Stimulated activated CD4-positive, alpha-beta T cell treated with anti-CD3 and anti-CD28 coated beads, Interleukin-12 subunit alpha, Interleukin-12 subunit beta, amount 100 ng/mL, for 4 hours (primary cell): ENCODE measurements at places on chromosomes 5 and 9.
A peak's percentile ranks its signal among the peaks of the same experiment; 100 is the strongest.

DNA sequence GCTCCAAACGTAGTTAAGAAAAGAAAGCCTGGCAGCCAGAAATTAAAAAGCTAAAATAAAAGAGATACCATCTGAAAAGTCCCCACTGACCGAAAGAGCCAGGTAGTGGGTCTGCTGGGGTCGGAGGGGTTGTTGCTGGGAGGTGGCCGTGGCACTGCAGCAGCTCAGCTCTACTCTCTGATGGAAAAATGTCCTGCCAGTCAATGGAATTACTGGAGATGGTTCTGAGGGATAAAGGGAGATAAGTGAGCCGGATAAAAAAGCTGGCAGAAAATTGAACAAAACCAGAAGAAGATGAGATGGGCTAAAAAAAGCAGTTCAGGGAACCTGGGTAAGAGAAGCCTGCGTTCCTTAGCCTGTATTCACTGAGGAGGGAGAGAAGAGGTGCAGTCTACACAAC is 202.8 kb downstream of the SREK1 start:
- DNase-seq: no peak

GRCh38 chr5:134905246-134905996 is 490 bp downstream of the PCBD2 start:
- peak; percentile 54 for DNase-seq

DNA sequence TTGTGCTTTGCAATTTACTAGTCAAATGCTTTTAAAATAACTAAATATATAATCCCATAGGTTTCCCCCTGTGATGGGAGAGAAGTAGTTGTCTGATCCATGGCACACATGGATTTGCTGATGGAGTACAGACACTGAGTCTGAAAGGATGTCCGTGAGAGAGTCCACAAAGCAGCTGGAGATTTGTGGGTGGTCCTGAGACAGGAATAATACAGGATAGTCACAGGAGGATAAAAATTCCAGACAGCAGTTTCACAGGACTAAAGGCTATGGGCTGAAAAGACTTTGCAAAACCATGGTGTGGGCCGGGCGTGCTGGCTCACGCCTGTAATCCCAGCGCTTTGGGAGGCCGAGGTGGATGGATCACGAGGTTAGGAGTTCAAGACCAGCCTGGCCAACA is 58.7 kb upstream of the ZFR start:
- DNase-seq: no peak

DNA sequence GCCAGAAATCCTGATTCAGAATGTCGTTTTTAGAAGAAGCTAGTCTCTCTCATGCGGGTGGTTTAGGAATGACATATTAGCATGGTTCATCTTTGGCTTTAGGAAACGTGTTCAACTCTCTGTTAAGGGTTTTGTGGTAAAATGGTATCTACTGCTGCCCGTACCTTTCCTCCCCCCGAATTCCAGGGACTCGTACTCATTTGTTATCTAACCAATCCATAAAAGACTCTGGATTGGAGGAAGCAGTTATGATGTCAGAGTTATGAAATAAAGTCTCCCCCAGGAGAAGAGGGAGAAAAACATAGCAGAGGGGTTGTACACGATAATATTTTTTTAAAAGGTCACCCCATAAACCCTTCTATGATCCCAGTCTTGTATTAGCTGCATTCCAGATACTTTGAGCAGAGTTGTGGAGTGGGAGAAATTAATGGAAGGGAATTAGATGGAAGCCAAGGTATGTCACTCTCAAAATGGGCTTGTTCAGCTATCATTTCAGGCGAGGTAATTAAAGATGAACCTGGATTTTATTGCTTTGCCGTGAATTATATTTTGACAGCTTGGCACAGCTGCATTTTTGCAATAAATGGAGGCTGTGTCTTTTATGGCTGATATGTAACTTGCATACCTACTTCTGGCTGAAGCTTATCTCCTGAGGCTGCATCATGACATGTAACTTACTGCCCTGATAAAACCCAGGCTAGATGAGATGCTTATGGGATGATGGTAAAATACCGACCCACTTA is 31.3 kb downstream of the RAI14 start:
- DNase-seq: no peak

GRCh38 chr5:68343421-68343826 is 127.9 kb downstream of the PIK3R1 start:
- DNase-seq: no peak

DNA sequence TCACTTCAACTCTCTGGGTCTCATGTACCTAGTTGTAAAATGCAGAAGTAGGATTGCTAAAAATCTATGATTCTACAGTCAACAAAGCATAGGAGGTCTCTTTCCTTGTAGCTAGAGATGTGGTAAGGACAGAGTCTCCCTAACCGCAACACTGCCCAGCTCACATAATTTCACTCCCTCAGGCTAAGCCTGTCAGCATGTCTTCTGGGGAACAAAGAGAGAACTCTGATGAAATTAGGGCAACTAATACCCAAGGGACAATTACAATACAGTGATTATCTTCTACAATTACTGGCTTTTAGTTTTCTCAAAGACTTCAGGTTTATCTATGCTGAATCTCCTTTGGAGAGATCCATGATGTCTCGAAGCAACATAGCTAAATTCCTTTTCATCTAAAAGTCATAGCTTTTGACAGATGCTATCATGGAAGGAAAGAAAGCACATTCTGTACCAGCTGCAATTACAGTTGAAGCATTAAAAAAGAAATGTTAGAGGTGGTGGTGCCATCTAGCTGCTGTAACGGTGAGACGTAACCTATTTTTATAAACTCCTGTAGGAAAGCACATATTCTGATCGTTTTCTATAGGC is 141.1 kb upstream of the TARS1 start:
- no peak for DNase-seq

GRCh38 chr5:126912616-126913200 is 117.7 kb downstream of the MARCHF3 start:
- DNase-seq: no peak

DNA sequence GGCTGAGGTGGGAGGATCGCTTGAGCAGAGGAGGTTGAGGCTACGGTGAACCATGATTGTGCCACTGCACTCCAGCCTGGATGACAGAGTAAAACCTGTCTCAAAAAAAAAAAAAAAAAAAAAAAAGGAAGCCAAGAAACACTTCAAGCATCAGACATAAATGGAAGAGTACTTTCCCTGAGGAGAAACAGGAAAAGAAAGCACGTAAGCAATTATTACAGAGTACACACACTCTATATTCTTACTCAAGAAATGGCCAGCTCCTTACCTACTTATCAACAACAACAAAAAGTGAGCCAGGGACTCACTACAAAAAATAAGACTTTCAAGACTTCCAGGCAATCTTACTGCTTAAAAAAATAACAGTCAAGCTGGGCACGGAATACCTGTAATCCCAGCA is 21.8 kb downstream of the ZFR start:
- no peak for DNase-seq

- no peak for DNase-seq
Measured at GRCh38 chr5:113891491-113891890, 378.0 kb downstream of the YTHDC2 start.

GRCh38 chr5:93267276-93267675 is 313.7 kb downstream of the NR2F1-AS1 start:
- no peak for DNase-seq

DNA sequence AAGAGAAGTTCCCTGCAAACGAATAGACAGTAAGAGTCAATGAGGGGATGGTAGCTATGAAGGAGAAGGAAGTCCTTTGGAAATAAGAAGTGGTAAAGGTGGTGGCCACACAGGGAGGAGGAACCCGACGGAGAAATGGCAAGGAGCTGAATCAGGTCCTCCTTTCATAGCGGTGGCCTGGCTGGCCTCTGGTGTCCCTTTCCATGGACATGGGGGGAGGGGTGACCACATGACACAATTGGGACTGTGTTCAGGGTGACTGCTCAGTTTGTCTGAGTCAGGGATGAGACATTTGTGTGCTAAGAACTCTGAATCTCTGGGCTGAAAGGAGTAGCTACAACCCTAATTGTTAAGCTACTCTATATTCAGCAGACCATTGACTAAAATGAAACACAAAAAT is 28.7 kb upstream of the TIMD4 start:
- DNase-seq: no peak

DNA sequence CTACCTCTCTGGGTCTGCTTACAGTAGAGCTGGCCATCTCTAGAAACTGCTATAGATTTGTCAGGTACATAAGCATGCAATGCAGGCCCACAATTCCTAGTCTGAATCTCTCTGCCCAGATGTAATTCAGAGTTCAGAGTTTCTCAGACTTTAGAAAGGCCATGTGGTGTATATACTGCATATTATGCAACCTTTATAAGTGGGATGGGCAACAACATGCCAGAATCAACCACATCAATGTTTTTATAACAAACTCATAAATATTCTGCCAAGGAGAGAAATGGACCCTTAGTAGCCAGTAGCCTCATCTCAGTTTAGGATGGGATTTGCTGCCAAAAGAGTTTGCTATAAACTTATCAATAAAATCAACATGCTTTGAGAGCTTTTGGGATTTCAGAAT is 78.8 kb downstream of the SLC1A1 start:
- DNase-seq: no peak

- no peak for DNase-seq
Measured at GRCh38 chr9:80066931-80067330, 495.2 kb downstream of the TLE4 start.

DNA sequence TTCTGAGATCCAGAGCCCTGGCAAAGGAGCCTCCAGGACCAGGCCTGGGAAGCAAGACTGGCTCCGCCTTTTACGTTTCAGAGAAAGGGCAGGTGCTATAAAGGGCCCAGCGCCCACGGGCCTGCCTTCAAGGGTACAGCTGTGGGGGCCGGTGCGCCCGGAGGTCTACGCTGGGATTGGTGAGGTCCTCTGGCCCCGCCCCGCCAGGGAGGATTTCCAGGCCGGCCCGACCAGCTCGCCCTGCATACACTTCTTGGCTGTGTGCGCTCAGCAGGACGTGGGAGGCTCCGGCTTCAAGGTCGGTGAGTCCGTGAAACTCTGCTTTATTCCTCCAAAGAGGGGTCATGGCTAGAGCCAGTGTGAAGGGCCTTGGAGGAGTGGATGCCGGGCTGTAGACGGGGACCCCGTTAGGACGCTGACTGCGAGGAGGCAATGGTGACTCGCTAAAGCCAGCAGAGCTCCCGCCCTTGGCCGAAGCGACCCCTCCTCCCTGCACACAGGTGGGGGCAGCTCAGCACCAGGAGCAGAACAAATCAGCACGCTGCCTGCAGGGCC is at the start of gene CKMT2:
Gene CKMT2 (plus strand): TSS at position 243 of the 555 bp plus-strand sequence. CDS start 17,811 bp downstream, outside the sequence.
- DNase-seq: no peak

DNA sequence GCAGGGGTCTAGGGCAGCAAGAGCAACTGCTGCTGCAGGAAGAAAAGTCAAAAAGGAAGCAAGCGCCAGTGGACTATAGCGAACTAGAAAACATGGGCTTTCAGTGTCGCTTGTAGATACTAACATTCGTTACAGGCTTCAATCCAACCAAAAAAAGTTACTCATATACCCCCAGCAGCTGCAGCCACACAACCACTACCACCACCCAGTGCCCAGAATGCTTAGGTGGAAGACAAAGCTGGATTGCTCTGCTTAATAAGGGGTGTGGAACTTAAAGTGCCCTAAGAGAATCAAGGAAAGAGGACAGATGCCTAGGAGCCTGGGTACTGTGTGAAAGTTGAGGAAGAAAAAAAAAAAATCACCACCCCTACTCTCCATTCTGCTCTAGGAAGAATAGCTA is 203.6 kb downstream of the ELAVL2 start:
- DNase-seq: no peak

DNA sequence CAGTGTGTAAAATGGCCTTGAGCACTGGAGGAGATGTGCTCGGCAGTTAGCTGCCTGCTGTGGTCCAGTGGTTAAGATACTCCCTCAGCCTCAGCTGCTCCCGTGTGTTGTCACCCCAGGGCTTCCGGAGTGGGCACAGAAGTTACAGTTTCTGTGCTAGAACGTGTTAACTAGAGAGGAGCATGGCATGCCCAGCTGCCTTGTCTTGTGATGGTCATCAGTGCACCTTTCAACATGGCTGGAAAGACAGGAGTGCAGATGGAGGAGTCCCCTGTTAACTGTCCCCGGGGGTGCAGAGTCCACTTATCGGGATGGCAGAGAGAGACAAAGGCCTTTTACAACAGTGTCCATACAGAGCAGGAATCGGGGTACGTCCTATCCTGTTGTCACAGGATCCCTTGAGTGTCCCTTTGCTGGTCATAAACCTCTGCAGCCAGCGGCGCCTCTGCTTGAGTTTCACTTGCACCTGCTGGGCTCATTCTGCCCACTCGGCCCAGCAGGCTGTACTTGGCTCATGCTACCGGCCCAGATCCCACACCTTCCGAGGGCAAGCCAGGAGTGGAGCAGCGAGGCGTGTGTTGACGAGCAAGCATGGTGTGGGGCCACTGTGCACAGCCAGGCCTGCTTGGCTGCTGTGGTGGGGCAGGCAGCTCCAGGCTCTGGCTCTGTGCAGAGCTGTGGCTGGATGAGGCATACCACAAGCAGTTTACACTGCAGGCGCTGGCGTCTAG is 112.6 kb downstream of the EHMT1 start:
- no peak for DNase-seq

- DNase-seq: no peak
Measured at GRCh38 chr5:8864053-8864452, 681.8 kb downstream of the SEMA5A start.

GRCh38 chr5:53249529-53250200 is 140.1 kb upstream of the MOCS2 start:
- no peak for DNase-seq

DNA sequence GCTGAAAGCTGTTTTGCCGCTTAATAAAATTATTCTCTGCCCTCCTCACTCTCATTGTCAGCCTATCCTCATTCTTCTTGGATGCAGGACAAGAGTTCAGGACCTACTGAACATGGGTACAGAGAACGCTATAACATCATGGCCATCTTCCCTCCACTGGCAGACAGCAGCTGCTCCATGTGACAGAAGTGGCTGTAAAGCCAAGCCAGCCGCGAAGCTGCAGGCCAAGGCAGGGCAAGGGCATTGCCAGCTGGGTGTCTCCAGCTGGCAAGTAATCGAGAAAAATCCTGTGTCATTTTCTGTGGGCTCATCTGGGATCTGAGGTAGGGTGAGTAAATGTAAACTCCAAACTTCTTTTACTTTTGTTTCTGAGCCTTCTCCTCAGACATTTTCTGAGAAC is 84.8 kb downstream of the SLC25A46 start:
- DNase-seq: no peak
